ENCODE measurements at places on chromosomes 6 and 20.

DNA sequence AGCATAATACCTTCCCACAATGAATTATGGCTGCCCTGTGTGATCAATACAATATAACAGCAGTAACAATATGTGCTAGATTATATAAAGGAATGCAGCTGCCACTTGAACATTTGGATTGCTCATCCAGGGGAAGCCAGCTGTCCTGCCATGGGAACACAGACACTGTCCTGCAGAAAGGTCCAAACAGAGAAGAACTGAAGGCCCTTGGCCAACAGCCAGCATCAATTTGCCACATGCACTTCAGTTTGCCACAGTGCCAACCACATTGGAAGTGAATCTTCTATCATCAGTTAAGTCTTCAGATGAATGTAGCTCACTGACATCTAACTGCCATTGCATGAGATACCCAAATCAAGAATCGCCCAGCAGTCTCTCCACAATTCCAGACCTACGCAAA is 332.4 kb downstream of the PRKN start:
- DNase-seq: no peak

DNA sequence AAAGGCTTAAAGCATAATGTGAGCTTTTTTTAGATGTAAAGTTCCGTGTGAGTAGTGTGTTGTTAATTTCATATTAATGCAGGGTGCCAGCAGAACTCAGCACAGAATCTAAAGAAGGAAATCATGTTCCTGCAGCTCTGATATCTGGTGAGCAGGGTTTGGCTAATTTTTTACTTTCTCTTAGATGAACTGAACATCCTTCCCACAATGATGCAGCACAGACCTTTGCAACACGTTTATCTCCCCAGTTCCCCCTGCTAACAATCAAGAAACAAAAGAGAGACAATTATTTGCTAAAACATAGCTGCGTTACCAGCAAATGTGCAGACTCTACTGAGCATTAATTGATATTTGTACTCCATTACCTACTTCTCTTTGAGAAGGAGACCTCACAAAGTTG is 39.1 kb upstream of the ATXN1 start:
- no peak for DNase-seq

DNA sequence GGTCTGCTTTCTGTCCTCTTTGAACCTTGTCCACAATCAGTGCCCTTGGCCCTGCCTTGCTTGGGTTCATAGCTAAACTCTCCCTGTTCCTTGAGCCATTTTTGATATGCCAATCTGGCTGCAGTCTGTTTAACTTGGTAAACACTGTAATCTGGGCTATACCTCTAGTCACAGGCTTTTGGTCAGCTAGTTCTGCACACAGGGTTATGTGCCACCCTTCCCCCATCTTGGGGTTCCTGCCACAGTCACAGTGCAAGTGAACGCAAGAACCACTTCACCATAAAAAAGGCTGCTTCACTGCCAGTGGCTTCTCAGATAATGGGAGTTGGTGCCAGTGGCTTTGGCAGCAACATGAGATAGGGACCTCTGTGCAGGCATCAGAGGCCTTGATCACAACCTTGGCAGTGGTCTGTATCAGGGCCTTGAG is 10.9 kb upstream of the ATRN start:
- no peak for DNase-seq

DNA sequence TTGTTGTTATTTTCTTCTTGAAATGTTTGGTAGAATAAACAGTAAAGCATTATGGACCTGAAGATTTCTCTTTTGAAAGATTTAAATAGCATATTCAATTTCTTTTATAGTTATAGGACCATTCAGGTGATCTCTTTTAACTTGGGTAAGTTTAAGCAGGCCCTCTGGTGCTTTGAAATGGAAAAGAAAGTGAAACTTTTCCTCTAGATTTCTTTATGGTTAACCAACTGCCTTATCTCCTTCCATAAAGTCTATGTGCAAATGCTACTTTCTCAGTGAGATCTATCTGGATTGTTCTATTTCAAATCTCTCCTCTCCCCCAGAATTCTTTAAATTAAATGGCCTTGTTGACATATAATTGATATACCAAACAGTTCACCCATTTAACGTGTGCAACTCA is 54.0 kb downstream of the PHACTR2 start:
- DNase-seq: no peak

GRCh38 chr20:33188421-33188820 is 20.5 kb downstream of the BPIFA2 start:
- DNase-seq: no peak

DNA sequence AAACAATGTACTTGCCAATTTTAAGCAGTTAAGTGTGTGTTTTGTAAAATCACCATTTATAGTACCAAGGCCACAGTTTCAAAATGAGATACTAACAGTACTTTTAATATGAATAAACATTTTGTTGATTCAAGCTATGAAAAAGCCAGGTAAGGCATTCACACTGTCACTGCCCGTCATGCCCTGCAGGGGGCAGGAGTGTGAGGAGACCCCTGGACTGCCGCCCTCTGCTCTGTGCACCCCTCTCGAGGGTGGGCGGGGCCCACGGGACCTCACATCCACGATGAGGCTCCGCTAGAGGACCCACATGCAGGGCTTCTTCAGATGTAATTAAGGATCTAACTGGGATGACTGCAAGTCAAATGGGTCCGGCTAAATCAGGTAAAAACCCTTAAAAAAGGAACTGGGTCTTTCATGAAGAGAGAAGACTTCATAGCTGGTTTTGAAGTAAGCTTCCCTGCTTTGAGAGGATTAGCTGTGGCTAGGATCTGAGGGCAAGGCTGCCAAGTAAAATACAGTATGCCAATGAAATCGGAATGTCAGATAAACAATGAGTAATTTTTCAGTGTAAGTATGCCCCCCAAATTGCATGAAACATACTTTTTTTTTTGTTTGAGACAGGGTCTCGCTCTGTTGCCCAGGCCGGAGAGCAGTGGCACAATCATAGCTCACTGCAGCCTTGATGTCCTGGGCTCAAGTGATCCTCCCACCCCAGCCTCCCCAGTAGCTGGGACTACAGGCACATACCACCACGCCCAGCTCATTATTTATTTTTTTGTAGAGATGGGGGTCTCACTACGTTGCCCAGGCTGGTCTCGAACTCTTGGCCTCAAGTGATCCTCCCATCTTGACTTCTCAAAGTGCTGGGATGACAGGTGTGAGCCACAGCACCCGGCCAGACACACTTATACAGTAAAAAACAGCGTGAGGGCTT is 18.7 kb downstream of the DIDO1 start:
- DNase-seq: no peak

GRCh38 chr20:44017905-44018258 is 103.2 kb downstream of the TOX2 start:
- no peak for DNase-seq

DNA sequence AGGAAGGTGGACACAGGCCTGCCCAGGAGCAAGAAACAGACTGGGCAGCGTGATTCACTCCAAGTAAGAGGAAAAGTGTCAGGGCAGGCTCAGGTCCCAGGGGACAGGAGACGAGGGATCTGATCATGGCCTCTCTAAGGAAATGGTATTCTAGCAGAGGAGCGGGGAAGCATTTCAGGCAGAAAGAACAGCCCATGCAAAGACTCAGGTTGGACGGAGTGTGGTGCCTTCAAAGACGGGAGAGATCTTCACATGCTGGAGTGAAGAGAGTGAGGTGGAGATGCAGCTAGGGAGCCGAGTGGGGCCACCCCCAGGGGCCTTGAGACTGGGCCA is 161.1 kb downstream of the SYCP2 start:
- no peak for DNase-seq

DNA sequence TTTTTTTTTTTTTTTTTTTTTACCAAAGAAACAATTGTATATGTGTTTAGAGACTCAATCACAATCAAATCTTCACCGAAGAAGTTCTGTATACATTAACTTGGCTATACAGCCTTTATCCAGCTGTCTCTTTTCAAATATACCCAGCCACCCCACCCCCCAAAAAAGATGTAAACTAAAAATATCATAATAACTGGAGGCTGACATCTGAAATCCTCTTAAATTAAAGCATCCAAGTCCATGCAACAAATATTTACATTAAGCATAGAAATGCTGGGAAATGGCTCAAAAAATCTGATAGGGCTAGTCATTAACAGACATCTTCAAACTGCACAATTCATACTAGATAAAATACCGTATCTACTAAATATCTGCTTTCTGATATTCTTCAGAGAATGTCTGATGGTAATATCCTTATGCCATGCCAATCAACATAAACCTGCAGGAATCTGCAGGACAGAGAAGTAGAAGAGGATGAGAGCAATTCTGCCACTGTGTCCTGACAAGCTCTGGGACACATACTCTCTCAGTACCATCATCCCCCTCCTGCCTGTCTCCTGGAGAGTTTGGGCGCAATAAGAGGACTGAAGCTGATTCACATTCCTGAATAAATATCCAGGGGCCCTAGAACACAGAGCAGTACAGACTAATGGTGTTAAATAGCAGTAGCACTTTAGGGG is 152.4 kb downstream of the KIF6 start:
- DNase-seq: no peak

GRCh38 chr20:17654649-17655285 is 27.3 kb downstream of the RRBP1 start:
- DNase-seq: no peak

DNA sequence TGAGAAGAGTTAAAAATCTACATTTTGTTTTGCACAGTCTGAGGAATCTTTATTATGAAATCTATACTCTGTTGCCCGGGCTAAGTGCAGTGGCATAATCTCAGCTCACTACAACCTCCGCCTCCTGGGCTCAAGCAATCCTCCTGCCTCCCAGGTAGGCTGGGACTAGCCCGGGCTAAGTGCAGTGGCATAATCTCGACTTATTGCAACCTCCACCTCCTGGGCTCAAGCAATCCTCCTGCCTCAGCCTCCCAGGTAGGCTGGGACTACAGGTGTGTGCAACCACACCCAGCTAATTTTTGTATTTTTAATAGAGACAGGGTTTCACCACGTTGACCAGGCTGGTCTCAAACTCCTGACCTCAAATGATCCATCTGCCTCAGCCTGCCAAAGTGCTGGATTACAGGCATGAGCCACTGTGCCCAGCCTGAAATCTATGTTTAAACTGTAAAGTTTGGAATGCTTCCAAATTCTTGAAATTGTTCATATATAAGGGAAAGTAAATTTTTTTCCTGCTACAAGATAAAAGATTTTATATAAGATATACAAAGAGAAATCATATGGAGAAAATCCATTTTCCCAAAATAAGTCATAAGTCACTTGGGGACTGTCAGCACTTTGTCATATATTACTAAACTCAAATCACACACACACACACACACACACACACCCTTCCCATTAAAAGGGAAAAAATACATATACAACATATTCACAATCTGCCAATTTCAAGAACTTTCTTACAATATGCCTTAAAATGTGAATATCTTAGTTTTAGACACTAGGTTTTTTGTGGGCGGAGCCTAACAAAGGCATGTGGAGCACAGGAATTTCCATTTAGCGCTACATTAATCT is 19.4 kb downstream of the PTPRK start:
- no peak for DNase-seq

GRCh38 chr20:45094201-45094600 is 6.7 kb downstream of the KCNS1 start:
- DNase-seq: no peak

DNA sequence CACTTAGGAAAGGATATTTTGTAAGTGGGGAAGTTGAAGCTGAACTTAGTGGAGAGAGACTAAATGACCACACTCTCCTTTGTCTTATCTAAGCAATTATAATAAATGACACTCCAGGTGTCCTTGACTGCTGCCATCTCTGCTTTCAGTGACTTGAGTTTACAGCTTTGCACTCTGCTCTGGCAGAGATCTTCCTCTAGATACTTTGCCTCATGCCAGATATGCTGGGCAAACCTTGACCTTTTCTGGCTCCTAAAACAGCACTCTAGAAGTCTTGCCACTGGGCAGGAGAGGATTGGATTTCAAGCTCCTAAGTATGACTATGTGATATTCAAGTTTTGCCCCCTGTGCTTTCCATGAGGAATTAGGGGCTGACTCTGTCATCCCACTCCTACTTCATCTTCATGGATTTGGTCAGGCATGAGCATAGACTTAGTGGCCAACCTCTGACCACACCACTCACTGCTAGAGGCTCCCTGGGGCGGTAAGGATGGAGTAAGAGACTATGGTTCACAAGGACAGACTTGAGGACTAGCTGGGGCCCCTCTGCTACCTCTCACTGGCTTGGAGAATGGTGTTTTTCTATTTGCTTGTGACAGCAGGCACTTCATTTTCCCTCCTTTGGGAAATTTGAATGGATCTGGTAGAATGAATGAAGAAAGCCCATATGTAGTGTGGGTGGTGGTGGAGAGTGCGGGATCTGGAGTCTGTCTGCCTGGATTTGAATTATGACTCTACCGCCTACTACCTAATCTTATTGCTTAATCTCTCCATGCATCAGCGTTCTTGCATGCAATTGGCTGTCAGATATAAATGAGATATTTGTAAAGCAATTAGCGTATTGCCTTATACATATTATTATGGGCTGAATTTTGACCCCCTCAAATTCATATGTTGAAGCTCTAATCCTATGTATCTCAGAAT is 191.4 kb downstream of the REV3L start:
- DNase-seq: no peak

- no peak for DNase-seq
These were observed 648.5 kb downstream of the RNF144B start for GRCh38 chr6:19035461-19036195.

DNA sequence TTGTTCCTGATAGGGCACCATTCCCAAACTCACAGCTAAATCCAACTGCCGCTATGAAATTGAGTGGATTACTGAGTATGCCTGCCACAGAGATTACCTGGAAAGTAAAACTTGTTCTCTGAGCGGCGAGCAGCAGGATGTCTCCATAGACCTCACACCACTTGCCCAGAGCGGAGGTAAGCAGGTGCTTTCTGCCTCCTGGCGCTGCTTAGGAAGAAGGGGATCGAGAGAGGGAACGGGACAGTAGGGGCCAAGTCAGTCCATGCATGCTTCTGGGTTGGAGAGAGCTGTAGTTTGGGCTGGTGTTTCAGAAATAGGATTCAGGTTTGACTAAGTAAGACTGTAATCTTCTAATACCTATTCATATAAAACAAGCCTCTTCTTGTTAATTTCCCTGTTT is 63.7 kb downstream of the IGF2R start:
- DNase-seq: no peak

- no peak for DNase-seq
These were observed 207.4 kb downstream of the DLL1 start for GRCh38 chr6:170083236-170084051.

GRCh38 chr20:32524829-32525501 is 60.2 kb downstream of the NOL4L start:
- no peak for DNase-seq

GRCh38 chr20:5078399-5078958 is 41.3 kb downstream of the PCNA start:
- peak; percentile 42 for DNase-seq

GRCh38 chr20:34705397-34706301 is 1.5 kb downstream of the TP53INP2 start:
- no peak for DNase-seq

GRCh38 chr6:158067436-158068015 is 85.9 kb downstream of the SYNJ2 start:
- no peak for DNase-seq

- no peak for DNase-seq
These were observed 9.1 kb downstream of the PTGIS start for GRCh38 chr20:49558826-49559225.

All from stimulated activated CD8-positive, alpha-beta memory T cell treated with anti-CD3 and anti-CD28 coated beads, Interleukin-7, amount 100 ng/mL, for 1 hour (primary cell).